Kidney epithelial cell (primary cell): ENCODE measurements at places on chromosomes 5 and 9. TPM values are rescaled to one million over a fixed set of nuclear protein-coding genes. Genes with fewer than 3 reads are reported as not detected.

DNA sequence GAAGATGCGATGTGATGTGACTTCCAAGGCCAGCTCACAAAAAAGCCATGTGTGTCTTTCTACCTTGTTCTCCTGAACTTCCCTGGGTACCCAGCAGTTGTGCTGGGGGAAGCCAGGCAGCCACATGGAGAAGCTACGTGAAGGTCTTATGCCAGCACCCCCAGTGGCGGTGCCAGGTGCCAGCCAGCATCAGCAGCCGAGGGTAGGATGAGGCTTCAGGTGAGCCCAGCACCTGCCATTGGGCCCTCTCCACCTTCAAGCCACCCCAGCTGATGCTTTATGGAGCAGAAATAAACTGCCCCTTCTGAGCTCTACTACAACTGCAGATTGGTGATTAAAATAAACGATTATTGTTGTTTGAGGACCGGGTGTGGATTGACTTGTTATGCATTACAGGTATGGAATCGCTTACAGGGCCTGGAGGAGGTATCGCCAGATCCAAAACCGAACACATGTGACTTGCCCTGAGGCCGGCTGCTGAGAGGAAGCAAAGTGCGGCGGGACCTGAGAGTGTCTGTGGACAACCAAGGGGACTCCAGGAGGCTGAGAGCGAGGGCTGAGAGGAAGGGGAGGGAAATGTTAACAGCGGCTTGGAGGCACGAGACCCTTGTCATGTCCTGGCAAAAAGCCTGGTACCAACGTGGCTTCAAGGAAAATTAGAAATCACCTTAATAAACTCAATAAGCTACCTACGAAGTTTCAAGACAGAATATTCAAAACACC, 36.0 kb upstream of the OLFM1 start:
- no peak for DNase-seq

- peak; percentile 67 for DNase-seq
These were observed 58.7 kb upstream of the NFIB start for GRCh38 chr9:14372437-14373335.

DNA sequence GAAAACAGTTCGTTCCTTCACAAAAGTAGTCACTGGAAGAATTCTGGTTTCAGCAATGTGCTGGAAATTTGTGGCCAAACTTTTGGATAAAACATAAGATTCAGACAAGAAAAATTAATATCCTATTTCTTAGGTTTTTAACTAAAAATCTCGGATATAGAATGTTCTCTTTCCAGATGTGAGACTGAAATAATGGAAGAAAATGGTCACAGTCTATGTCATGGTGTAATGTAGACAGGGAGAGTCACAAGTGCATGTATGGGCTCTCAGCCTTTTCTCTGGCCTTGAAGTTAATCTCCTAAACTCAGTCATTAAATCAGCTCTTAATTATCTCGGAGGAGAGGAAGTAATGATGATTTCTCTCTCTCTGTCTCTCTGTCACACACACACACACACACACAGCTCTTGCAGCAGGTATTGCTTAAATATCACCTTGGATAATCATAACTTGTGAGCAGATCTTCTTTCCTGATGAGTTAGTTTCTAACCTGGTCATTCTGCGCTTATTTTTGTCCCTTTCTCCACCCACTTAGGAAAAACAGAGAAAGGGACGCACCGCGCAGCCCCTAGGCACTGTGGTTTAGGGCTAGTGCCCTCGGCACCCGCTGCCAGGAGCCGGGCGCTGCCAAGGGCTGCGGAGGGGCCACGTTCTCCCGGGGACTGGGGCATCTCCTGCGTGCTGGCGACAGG, 672 bp upstream of the ITGA2 start:
- DNase-seq = no peak

GRCh38 chr5:120528609-120529008, 64.5 kb downstream of the PRR16 start:
- DNase-seq = no peak

LURAP1L gene
- total RNA-seq = 44.5 and 46.6 TPM in 2 replicates

DNA sequence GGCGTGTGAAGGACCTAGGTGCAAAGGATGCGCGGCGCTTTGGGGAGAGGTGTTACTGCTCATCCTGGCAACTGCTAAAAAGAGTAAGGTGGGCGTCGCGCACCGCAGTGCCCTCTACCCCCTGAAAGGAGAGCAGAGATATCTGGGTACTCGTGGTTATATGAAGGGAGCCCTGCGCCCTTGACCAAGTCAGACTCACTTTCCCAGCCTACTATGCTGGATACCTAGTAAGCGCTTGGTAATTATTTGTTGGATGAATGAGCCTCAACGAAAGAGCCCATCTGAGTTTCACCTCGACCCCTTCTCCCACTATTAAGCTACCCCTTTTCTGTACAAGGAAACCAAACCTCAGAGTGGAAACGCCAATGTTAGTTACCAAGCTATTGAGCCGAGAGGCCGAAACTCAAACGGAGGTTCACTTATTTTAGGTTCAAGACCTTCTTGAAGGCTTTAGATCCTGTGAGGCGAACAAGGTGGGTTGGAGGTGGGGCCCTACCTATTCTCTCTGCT, 8.0 kb downstream of the LHX6 start:
- no peak for DNase-seq

DNA sequence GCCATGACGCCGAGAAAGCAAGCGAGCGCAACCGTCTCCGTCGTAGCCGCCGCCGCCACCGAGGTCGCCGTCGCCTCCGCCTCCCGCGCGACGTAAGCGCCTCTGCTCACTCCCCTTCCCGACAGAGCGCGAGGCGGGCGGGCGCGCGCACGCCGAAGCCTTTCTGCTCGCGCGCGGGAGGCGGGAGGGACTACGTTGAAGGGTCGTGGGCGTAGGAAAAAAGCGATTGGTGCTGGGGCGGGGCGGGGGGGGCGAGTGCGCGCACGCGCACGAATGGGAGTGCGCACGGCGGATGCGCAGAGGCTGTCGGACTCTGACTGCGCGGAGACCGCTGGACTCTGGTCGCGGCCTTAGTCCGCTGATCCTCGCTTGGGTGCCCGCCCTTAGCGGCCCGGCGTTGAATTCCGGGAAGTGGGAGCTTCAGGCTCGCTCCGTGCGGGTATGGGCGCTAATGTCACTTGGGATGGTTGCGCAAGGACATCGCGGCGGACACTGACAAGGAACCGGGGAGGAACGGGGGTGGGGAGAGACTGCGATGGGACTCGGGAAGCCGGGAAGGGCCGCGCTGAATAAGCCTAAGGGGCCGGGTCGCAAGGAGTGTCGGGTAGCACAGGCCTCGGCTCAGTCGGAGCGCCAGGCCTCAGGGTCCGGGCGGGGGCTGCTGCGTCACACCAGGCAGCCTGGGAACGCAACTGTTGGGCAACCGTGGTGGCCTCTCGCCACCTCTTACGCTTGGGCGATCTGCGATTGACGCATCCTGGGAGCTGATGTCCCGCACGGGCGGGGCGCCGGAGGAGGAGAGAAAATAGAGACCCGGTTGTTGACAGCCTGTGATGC, at the start of gene CHD1:
Gene CHD1, minus strand, starts transcription at position 135 of the 837 bp plus-strand sequence. CDS start 2,621 bp downstream, outside the sequence.
- DNase-seq = peak; percentile 88

DNA sequence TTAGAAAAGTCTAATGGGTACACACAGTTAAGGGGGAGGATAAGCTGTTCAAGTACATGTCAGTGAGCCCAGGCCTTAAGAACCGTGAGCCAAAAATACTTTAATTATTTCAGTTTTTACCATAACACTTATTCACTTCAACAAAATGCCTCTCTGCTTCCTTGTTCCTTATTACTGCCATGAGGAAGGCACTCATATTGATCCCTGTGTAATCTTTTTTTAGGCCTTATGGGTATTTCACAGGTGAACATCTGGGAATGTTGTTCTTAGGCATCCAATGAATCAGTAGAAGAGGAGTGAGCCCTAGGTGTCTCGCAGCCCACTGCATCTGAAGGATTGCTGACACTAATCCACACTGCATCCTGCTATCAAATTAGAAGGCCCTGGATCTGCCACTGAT, 13.5 kb upstream of the DMAC1 start:
- no peak for DNase-seq

- DNase-seq = no peak
These were observed 553.1 kb downstream of the ZNF608 start for GRCh38 chr5:124193371-124193789.

CDH9 gene
- total RNA-seq = not detected in 2 replicates

- DNase-seq = no peak
These were observed 807 bp upstream of the PLGRKT start for GRCh38 chr9:5438301-5439162.

- no peak for DNase-seq
These were observed 426.8 kb upstream of the CTNND2 start for GRCh38 chr5:12330993-12331588.

DNA sequence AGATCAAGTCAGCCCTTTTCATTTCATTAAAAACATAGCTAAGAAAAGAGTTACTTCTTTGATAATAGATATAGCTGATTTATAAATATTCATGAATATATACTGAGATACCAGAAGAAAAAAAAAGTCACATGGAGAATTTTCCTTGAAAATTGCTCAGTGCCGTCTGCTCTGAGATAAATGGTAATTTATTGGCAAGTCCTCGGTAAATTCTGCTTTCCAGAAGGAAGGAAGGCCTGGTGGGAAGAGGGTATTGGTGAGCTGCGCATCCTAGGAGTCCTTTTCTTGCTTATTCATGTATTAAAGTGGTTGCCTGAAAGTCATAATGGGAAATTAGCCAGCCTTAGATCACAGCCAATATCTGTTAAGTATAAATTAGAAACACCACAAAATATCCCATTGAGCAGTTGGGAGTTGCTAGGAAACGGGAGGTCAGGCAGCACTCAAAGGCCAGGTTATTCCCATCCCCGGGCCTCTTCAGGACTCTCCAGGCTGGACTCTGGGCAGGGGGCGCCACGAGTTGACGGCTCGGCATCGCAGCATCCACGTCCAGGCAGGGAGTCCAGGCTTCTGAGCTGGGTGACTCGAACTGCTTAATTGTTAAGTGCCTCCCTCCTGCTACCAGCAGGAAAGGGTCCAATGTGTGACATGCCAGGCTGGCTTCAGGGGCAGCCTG, 116.7 kb upstream of the RETREG1 start:
- DNase-seq = no peak

GRCh38 chr9:114464281-114465051, 40.8 kb downstream of the WHRN start:
- no peak for DNase-seq

- DNase-seq = peak; percentile 21
These were observed 15.6 kb downstream of the FOXI1 start for GRCh38 chr5:170121321-170121720.

DNA sequence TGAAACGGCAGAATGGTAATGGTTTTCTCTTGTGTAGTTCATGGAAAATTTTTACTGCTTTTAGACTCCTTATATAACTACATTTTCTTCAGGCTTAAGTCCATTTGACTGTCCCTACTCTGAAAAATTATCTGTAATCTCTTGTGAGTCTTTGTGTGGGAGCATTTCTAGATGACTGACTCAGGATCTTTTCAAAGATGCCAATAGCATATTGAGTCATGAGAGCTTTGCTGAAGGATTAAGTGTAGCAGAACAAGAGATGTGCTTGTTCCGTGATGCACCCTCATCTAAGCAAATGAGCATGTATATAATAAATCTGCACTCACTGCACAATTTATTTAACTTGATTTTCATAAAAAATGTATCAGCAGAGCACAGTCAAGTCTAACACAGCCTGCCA, 298.7 kb upstream of the CDH6 start:
- peak; percentile 28 for DNase-seq

C9orf50 gene
- total RNA-seq = not detected in 2 replicates

DNA sequence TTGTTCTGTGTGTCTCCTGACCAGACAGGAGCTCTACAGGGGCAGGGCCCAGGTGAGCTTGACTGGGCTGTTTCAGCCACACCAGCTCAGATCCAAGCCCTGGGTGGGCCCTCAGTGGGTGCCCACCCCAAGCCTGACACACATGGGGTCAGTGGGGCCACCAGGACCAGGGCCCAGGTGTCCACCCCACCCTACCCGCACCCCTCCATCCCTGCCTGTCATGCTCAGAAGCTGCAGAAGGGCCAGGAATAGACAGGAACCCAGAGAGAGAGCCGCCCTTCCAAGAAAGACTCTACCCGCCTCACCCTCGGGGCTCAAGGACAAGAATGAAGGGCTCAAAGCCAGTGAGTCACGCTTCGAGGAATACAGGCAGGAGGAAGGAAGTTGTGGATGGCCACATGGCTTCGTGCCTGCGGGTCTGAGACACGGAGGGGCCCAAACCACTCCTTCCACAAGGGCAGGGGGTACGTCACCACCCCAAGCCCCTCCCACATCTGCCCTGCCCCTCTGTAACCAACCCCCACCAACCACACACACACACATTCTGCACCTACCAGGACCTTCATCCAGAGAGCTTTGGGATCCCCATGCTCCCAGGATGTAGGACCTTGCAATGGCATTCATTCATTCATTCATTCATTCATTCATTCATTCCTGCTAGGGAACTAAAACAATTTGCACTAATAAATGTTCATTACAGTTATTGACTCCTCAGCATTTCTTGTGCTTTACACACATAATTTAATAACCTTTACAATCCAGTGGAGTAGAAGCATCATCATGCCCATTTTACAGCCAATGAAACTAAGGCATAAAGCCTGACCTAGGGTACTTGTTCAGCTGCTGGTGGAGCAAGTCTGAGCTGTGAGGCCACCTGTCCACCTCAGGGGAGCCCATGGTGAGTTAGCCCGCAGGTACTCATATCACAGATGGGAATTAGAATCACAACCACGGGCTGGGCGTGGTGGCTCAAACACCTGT, 55.9 kb upstream of the STXBP1 start:
- peak; percentile 89 for DNase-seq

GRCh38 chr5:105868038-105868780, 1802.5 kb downstream of the EFNA5 start:
- no peak for DNase-seq

- no peak for DNase-seq
These were observed at the start of gene DNAH5 for GRCh38 chr5:13944560-13945199. Gene DNAH5, minus strand, starts transcription at chr5:13944688. Its CDS starts 250 bp downstream, at chr5:13944438.

DNA sequence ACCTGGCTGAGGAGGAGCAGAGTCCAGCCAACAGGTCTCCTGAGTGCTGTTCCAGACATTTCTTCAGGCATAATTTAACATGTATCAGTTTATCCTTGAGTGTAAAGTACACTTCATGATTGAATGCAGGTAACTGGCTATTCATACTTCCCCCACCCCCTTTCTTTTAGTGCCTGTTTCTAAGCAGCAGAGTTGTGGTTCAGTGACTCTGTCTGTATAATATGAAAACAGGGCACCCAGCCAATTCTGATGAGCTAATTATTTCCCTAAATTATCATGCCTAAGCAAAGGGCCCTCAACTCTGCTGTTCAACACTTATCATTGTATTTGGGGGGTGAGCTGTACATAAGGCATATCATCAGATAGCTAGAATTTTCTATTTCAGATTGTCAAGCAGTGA, 51.9 kb upstream of the ZSWIM6 start:
- no peak for DNase-seq

- DNase-seq = no peak
These were observed 3.1 kb upstream of the STX17 start for GRCh38 chr9:99903393-99903792.

DNA sequence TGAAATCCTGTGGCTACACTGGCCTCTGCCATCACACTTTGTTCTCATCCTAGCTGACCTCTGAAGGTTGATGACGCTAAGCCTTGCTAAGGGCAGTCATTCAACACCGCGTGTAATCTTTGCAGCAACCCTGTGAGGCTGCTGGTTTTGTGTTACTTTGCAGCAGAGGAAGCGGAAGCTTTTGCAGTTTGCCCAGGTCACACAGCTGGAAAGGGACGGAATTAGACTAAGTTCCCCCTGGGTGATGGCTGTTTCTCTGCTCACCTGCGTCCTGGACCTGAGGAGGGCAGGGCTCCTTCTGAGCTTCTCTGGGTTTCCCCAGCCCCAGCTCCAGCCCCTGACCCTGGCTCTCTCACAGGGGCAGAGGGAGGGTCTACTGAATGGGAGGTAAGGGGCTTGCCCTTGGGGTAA, 7.3 kb upstream of the SLC25A51 start:
- no peak for DNase-seq
